CD4-positive, alpha-beta T cell treated with Interleukin-6 for 4 hours (primary cell): ENCODE measurements at places on chromosomes 13 and 19.

GRCh38 chr13:114024603-114025404, 50.9 kb upstream of the C13orf46 start:
- no peak for DNase-seq

GRCh38 chr13:106623799-106624460, 56.0 kb upstream of the ARGLU1 start:
- no peak for DNase-seq

DNA sequence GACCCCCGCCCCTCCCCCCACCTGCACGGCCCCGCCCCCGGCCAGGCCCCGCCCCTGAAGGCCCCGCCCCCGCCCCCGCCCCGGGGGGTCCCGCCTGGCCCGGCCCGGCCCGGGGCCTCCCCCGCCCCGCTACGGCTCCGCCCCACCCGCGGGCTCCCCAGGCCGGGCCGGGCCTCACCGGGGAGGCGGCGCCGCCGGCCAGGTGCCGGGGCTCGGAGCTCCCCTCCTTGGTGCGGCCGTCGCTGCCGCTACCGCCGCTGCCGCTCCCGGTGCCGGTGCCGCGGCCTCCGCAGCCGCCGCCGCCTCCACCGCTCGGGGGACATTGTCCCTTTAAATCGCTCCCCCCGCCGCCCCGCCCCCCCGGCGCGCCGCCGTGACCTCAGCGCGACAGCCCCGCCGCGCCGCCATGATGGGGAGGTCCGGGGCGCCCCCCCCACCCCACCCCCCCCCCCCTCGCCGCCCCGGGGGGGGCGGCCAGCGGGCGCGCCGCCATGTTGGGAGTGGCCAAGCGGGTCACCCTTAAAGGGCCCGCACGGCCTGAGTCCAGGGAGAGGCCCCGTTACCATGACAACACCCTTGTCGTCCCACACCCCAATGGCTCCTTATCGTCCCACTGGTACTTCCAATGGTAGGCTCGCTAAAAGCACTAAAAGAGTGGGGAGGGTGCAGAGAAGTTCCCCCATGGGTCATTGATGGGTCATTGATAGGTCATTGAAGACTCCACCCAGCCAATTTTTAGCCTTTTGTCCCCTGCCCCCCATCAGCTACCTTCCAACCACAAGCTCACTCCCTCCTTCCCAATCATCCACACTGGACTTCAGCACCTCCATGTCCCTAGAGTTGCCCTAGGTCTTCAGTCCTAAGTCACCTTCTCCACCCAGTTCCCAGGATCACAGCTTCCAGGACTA, at the start of gene WIZ:
Gene WIZ, minus strand, starts transcription at position 337 of the 908 bp plus-strand sequence. CDS start 1,649 bp downstream, outside the sequence.
- DNase-seq, result peak; percentile 88

- no peak for DNase-seq
Observed at GRCh38 chr19:8821748-8822241, 10.3 kb downstream of the ZNF558 start.

- DNase-seq, result no peak
Observed at GRCh38 chr19:49949742-49950589, 11.0 kb downstream of the SIGLEC11 start.
